ENCODE measurements at places on chromosomes 16 and 17. TPM values are rescaled to one million over a fixed set of nuclear protein-coding genes. Genes with fewer than 3 reads are reported as not detected.

GRCh38 chr16:48942996-48943395, 333.0 kb upstream of the N4BP1 start:
- no peaks in the 10 kb centered on the region for H3K27me3 ChIP-seq
- no peaks in the 10 kb centered on the region for H3K4me1 ChIP-seq
- H3K36me3 ChIP-seq: no peaks in the 10 kb centered on the region
- H3K27ac ChIP-seq: no peak overlapping the region
- H3K4me3 ChIP-seq: no peak overlapping the region

DNA sequence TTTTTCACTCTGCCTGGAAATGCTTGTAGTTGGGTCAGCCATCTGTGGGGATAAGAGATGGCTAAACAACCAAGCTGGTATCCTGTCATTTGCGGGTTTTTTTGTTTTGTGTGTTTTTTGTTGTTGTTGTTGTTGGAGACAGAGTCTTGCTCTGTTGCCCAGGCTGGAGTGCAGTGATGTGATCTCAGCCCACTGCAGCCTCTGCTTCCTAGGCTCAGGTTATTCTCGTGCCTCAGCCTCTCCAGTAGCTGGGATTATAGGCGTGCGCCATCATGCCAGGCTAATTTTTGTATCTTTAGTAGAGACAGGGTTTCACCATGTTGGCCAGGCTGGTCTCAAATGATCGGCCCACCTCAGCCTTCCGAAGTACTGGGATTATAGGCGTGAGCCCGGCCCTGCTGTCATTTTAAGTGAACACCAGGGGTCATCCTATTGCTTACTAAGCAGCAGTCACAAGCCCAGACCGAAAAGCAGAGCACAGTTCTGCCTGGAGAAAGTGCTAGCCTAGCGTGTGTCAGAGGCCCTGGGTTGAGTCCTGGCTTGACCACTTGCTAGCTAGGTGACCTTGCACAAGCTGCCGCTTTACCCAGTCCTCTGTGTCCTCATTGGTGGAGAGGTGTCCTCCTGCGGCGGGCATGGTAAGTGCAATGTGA, 4.6 kb downstream of the SMCR8 start:
- no peak overlapping the region for H3K27ac ChIP-seq
- H3K4me1 ChIP-seq: peaks cover 50% of the 10 kb centered on the region
- peak overlapping the region; percentile 22 for H3K4me3 ChIP-seq
- no peaks in the 10 kb centered on the region for H3K27me3 ChIP-seq
- peaks cover 18% of the 10 kb centered on the region for H3K36me3 ChIP-seq

- no peak overlapping the region for H3K27ac ChIP-seq
- H3K4me3 ChIP-seq: no peak overlapping the region
- peaks cover 65% of the 10 kb centered on the region for H3K4me1 ChIP-seq
- peaks cover 4% of the 10 kb centered on the region for H3K36me3 ChIP-seq
- no peak for DNase-seq
Measured at GRCh38 chr16:89360760-89361435, 129.5 kb downstream of the ANKRD11 start.

DNA sequence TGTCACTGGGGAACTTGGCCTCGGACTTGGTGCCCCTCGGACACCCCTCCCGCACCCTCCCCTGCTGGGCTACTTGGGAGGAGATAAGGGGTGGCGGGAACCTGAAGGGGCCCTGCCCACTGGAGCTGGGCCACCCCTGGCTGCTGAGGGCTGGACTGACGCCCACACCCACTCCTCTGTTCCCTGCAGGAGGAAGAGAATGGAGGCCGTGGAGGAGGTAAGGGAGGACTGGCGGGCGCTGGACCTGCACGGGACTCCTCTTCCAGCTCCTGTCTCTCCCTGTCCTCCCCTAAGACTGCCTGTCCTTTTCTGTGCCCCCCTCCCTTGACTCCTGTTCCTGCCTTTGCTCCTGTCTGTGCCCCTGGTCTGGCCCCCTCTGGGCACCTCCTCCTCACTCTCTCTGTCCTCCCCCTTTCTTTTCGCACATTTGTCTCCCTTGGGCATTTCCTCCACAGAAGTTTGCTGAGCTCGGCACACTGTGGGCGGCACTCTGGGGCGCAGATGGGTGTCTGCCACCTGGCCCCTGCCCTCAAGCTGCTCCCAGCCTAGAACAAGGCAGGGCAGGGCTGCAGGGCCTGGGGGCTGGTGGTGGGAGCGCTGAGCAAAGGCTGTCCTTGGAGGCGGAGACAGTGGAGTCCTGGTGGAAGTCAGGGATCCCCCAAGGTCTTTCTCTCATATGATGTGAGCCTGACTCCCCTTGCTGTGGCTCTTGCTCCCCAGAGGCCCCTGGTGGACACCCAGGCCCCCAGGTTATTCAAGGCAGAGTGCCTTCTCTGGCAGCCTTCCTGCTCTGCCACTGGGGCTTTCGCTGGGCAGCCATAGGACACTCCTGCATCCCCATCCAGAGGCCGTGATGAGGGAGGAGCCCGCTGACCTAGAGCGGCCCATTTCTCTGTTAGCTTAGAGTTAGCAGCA, 32.7 kb downstream of the ARHGAP23 start:
- DNase-seq: no peak
- no peaks in the 10 kb centered on the region for H3K27me3 ChIP-seq
- peaks cover 69% of the 10 kb centered on the region for H3K4me1 ChIP-seq
- peaks cover 27% of the 10 kb centered on the region for H3K36me3 ChIP-seq
- no peak overlapping the region for H3K4me3 ChIP-seq

DNA sequence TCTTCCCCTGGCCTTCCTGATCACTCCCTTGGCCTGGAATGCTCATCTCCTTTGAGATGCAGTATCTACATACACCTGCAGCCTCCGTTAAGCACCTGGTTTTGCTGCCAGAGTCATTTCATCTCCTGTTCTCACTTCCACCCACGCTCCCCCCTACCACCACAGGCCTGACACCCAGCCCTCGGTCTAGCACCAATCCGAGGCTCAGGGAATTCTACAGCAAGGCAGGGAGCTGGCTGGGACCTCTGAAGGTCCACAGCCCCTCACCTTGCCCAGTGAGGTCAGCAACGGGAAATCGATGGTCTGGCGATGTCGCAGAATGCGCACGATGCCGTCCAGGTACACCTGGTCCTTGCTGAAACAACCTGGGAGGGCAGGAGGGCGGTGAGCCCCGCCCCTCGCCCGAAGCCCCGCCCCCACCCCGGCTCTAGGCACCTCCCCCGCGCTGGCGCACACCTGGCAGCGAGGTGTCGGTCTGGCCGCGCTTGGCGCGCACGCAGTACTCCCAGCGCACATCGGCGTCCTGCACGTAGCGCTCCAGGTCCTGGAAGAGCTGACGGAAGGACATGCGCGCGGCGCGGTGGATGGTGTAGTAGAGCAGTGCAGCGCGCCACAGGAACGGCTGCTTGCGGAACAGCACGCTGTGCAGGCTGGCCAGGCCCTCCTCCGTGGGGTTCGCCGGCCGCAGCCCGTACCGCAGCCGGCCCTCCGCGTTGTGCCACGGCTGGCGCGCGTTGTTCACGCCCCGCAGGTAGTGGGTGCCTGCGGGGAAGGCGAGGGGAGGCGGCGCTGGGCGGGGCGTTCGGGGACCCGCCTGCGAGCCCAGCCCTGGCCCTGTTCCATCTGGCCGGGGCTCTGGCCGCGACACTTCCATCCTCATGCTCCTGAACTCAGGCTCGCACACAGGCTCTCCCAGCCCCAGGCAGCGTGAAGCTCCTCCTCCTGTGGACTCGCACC, 5.7 kb downstream of the MATCAP1 start:
- H3K27me3 ChIP-seq: no peaks in the 10 kb centered on the region
- peaks cover 15% of the 10 kb centered on the region for H3K4me1 ChIP-seq
- H3K36me3 ChIP-seq: no peaks in the 10 kb centered on the region
- no peak overlapping the region for H3K4me3 ChIP-seq

DNA sequence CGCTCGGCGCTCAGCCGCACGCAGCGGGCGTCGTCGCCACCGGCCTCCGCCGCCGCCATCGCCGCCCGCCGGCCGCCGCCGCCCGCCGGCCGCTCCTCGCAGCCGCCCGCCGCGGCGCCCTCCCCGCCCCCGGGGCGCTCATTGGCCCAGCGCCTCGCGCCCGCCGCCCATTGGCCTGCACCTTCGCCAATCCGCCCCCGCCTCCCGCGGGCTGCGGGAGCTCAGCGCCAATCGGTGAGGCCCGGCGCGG, at the start of gene PGP:
Gene PGP, minus strand, starts transcription at position 122 of the 250 bp plus-strand sequence. Its CDS starts 63 bp downstream, at position 59.
- H3K27ac ChIP-seq: peak within 1 kb of the TSS; percentile 90
- H3K4me1 ChIP-seq: peaks cover 21% of the 10 kb centered on the region
- H3K4me3 ChIP-seq: peak within 1 kb of the TSS; percentile 74
- peaks cover 3% of the 10 kb centered on the region for H3K36me3 ChIP-seq
- DNase-seq: no peak

- no peak for DNase-seq
- no peak overlapping the region for H3K4me3 ChIP-seq
- H3K27me3 ChIP-seq: no peaks in the 10 kb centered on the region
- no peaks in the 10 kb centered on the region for H3K36me3 ChIP-seq
Measured at GRCh38 chr16:4347010-4347409, 4.1 kb downstream of the PAM16 start.

GRCh38 chr17:61442136-61442775, 10.0 kb upstream of the TBX4 start:
- H3K27me3 ChIP-seq: peaks cover 43% of the 10 kb centered on the region
- H3K36me3 ChIP-seq: peaks cover 3% of the 10 kb centered on the region
- DNase-seq: peak; percentile 4
- H3K4me1 ChIP-seq: no peaks in the 10 kb centered on the region
- no peak overlapping the region for H3K27ac ChIP-seq
- H3K4me3 ChIP-seq: no peak overlapping the region

- no peak for DNase-seq
- no peaks in the 10 kb centered on the region for H3K27me3 ChIP-seq
- no peaks in the 10 kb centered on the region for H3K36me3 ChIP-seq
- no peak overlapping the region for H3K4me3 ChIP-seq
- H3K27ac ChIP-seq: no peak overlapping the region
- H3K4me1 ChIP-seq: peaks cover 62% of the 10 kb centered on the region
Measured at GRCh38 chr17:46110219-46110618, 83.0 kb downstream of the KANSL1 start.

DNA sequence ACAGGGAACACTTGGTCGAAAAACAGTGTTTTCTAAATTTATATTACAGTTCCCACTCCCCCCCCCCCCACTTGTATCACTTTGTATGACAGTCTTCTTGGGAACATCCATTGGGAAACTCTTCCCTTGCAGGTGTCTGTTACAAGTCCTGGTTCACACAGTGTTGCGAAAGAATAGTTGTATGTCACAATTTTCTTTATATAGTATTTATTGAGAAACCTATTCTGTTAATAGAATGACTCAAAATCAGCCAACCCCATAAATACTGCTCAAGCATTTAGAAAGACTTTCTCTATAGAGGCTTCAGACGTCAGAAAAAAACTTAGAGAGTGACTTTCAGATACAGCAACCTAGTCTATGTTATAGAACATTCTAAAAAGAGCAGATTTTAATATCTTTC, 414.4 kb downstream of the WWOX start:
- H3K27me3 ChIP-seq: no peaks in the 10 kb centered on the region
- H3K4me1 ChIP-seq: peaks cover 2% of the 10 kb centered on the region
- no peak for DNase-seq
- no peak overlapping the region for H3K27ac ChIP-seq
- no peaks in the 10 kb centered on the region for H3K36me3 ChIP-seq
- no peak overlapping the region for H3K4me3 ChIP-seq

DNA sequence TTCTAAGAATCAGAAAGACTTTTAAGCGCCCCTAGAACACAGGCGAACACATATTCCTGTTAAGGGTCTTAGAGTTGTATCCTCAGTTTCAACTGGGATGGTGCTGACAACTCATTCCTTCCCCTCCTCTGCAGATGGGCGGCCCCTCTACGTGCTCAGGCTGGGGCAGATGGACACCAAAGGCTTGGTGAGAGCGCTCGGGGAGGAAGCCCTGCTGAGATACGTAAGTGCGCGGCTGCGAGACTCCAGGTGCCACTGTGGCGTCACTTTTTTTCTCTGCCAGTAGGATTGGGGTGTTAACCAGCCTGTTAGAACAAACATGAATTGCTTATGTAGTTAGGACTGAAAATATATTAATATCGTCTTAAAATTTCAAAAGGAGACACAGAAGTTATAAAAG, 62.7 kb downstream of the SEC14L1 start:
- H3K36me3 ChIP-seq: peaks cover 60% of the 10 kb centered on the region
- no peak overlapping the region for H3K4me3 ChIP-seq
- H3K27ac ChIP-seq: no peak overlapping the region
- no peaks in the 10 kb centered on the region for H3K27me3 ChIP-seq
- no peak for DNase-seq

Gene KRT25
- total RNA-seq: not detected

Gene FGF11
- 1.3 TPM for total RNA-seq

Gene PRM2
- total RNA-seq: not detected

Gene NPIPB2
- total RNA-seq: 19.7 TPM
